CD4-positive, alpha-beta T cell treated with Interleukin-17A for 1 hour (primary cell): ENCODE measurements at places on chromosomes 7 and 10.

- no peak for DNase-seq
Measured at GRCh38 chr7:131010029-131010716, 276.2 kb upstream of the KLF14 start.

DNA sequence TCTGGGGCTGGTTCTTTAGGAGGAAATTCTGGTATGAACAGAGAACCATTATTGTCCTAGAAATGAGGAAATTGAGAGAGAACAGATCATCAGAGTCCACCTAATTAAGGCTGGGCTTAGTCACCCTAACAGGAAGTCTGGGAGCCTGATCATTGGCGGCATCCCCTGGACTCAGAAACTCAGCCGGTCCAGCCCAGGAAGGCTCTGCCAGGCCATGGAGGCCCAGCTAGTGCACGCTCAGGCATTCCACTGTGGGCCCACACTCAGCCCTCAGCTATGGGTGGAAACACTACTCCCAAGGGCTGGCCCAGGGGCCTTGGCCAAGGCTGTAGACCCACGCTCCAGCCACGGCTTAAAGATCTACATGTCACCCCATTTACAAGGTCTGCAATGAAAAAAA, 109.2 kb downstream of the PTPN20 start:
- no peak for DNase-seq

DNA sequence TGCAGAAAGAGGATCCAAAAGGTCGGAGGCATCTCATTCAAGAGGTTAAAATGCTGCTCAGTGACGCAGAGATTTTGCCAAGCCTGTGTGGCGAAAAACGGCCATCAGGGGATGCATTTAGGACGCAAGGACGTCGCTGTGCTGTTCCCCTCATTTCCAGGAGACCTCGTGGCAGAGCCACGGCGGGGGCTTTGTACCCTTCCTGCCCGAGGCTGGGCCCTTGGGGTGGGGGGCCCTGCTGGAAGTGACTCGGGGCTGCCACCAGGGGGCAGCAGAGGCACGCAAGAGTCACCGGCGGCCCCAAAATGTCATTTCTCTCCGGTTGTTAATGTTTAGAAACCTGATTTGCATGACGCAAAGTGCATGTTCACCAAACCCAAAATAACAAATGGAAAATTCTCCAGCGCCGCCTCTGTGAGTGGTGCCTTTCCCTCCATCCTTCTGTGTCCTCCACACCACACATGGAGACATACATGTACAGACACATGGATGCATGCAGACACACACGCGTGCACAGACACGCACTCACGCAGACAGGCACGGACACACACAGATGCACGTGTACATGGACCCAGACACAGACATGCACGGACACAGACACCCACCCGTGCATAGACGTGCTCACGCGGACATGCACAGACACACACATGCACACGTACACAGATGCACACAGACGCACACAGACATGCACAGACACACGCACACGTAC, 51.0 kb upstream of the NKX6-2 start:
- peak; percentile 23 for DNase-seq

GRCh38 chr7:140217750-140218501, 41.1 kb upstream of the KDM7A start:
- no peak for DNase-seq

DNA sequence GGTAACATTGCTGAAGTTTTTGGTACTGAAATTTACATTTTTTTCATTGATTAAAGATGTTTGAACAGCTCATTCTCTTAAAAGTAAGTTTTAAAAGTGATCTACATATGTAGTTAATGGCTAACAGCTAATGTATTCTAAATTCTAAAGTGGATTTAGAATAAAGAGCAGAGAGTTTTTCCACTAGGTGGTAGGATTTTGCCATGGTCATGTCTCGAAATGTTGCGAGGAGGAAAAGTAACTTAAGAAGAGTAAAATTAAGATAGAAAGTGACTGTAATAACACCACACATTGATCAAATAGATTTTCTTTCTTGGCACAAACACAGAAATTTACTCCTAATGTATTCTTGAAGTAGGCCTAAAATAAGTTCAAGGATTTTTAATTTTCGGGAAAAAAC, 19.8 kb downstream of the LSMEM1 start:
- DNase-seq: no peak

- DNase-seq: peak; percentile 48
Measured at GRCh38 chr7:114939484-114940097, 17.7 kb downstream of the MDFIC start.

DNA sequence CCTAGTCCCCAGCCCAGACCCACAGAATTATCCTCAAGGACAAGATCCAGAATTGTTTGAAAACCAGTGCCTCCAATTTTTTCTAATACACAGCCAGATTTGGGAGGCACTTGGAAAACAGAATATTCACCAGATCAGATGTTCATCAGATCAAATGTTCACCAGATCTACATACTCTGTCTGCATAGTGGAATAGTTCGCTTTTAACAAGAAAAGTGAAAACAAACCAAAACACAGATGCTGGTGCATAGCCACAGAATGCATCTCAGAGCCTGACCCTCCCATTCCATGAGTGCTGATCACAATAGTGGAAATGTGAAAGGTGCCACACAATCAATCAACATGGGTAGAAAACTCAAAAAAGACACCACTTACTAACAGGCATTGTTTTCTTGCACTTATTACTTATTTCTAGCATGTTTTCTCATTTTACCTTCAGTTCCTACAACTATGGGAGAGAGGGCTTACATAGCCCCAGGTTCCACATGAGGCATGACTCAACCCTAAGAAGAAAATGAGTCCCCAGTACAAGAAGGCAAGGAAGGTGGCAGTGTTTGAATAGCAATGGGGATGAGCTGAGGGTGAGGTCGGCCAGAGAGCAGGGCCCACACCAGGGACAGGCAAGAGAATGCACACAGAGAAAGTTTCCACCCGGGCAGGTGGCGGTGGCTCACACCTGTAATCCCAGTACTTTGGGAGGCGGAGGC, 432.7 kb upstream of the NFE2L3 start:
- DNase-seq: no peak

DNA sequence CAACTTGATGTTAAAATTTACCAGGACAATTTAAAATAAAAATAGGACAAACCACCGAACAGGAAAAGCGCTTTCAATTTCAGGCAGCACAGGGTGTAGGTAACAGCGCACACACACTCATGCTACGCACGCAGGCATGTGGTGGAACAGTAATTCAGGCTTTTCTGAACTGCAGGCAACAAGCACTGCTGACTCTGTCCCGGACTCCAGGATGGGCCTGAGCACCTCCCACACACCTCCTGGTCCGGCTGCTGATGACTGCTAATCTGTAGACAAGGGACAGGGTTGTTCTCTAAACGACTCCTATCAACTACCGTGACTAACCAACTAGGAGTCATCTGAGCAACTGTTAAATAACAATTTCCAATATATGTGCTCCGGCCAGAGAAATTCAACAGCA, 192.6 kb upstream of the FRMD4A start:
- no peak for DNase-seq

- no peak for DNase-seq
Measured at GRCh38 chr7:13770305-13770704, 219.2 kb downstream of the ETV1 start.

DNA sequence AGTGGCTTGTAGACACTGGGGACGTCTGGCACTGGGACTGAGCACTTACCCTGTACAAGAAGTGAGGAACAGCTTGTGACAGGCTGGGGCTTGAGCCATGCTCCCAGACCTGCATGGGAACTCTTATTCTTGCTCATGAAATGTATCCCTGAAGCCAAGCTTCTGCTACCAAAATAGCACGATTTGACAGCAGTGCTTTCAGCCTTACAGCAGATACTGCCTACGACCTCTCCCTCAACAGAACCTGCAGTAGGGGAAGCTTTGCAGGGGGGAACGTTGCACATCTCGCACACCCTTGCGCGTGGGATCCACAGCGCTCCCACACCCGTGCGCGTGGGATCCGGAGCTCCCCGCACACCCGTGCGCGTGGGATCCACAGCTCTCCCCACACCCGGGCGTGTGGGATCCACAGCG, 88.0 kb downstream of the CREM start:
- no peak for DNase-seq

DNA sequence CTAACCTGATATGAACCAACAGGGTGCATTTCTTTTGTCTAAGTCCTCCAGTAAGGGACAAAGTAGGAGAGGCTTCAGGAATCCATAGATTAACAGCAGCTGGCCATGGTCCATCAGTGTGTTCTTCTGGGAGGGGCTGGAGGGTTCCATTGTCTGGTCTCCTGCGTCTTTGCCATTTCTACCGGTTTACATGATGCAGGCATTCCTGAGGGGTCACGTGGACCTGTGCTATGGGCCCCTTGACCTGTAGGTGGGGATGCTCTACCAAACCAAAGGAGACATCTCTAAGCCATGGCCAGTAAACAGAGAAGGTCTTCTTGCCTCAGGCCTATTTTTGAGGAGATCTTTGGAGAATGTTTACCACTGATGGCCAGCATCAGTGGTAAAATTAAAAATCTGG, 28.7 kb upstream of the HABP2 start:
- no peak for DNase-seq

DNA sequence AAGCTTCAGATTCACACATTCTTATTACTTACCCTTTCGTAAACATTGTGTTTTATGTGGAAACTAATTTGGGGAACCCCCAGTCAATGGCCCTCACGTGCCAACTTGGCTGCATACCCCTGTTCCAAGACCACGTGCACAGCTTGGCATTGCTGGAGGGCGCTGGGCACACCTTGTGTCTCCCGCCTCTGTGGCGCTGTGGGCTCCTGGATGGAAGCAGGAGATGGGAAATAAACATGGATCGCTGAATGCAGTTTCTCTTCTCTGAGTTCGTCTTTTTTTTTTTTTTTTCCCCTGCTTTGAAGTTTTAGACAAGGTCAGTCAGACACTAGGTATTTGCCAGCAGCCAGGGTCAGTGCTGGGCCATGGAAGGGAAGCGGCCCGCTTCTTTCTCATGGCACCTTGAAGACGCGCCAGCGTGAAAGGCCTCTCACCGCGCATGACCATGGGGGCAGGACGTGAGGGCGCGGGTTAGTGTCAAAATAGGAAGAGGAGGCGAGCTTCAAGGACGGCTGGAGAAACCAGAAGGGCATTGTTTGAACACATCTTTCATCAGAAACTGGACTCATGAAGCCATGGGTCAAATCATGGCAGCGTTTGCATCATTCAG, 27.3 kb downstream of the BNIP3 start:
- no peak for DNase-seq

DNA sequence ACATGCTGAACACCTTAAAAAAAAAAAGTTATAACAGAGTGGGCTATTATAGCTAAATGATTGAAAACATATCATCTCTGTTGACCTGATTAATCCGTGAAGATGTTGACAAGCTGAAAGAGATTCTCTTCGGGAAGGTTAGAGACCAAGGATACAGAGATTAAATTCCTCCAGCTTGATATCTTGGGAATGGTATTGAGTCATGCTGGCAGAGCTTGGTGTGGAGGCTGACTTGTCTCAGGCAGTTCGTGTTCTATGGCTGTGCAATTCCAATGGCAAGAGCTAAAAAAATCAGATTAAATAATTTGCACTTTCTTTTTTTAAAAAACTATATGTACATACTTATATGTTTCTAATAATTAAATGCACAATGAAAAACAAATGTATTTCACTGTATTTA, 24.9 kb upstream of the CACNA2D1 start:
- DNase-seq: no peak

DNA sequence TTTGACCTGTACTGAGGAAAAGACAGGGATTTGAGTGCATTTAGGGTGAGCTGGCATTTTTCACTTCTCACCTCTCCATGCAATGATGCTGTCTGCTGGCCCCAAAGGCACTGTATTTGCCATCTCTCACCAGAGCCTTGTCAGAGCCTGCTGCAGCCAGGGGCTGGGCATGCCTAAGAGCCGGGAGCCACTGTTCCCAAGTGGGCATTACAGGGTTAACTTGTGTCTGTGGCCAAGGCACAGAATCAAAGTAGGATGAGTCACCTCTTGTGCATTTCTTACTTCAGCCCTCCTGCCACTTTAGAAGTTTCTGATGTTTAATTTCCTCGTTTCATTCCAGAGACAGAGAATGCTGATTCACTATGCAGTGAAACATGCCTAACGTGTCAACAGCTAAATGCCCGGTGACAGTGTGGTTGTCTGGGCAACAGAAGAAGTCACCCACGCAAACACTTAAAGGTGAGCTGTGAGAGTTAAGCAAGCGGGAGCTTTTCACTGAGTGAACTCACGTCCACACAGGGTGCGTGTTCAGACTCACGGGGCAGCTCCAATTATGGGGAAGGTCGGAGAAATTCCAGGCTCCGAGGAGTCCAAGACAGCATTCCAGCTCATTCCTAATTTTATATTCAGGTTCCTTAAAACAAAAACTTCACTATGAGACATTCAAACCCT, 57.1 kb upstream of the IGFBP3 start:
- no peak for DNase-seq

DNA sequence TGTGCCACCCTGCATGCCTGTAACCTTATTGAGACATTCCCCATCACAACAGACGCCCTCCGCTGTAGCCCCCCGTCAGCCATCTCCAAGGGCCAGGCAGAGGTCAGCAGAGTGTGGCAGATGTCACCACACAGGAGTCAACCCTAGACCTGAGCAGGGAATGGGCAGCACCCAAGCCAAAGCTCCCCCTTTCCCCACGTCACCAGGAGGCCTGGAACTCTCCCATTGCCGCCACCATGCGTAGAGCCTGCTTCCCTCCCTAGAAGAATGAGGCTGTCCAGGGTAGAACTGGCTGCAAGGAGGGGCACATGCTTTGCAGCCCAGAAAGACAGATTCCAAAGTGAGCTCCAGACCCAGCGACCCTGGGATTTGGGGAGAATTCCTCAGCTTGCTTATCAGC, 342.9 kb downstream of the TNS3 start:
- no peak for DNase-seq

GRCh38 chr10:113463777-113464176, 89.1 kb upstream of the HABP2 start:
- no peak for DNase-seq

GRCh38 chr7:120955577-120956149, 5.1 kb downstream of the ING3 start:
- DNase-seq: no peak

GRCh38 chr10:117004227-117005025, 561 bp downstream of the SHTN1 start:
- DNase-seq: peak; percentile 5

GRCh38 chr7:24869572-24869971, 110.4 kb downstream of the OSBPL3 start:
- no peak for DNase-seq

- no peak for DNase-seq
Measured at GRCh38 chr10:112360308-112361270, 13.3 kb upstream of the ACSL5 start.

- no peak for DNase-seq
Measured at GRCh38 chr10:97721871-97722780, 8.6 kb downstream of the MARVELD1 start.

- no peak for DNase-seq
Measured at GRCh38 chr10:123665491-123666286, 466 bp upstream of the GPR26 start.

DNA sequence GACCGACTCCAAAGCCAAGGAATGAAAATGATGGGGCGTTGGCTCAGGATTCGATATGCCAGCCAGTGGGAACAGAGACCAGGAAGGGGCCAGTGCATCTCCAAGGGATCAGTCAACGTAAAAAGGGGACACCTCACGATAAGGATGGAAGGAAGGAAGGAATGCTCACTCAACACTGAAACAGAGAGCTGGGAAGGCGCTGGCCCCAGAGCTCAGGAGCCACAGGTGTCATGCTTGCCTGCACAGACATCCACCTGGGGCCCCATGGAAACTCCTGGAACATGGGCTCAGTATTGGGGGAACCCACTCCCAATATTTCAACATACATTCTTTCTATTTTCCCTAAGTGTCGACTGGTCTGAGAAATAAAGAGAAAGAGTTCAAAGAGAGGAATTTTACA, 5.3 kb downstream of the MMRN2 start:
- DNase-seq: no peak
